ENCODE measurements at places on chromosomes 5 and 9.

DNA sequence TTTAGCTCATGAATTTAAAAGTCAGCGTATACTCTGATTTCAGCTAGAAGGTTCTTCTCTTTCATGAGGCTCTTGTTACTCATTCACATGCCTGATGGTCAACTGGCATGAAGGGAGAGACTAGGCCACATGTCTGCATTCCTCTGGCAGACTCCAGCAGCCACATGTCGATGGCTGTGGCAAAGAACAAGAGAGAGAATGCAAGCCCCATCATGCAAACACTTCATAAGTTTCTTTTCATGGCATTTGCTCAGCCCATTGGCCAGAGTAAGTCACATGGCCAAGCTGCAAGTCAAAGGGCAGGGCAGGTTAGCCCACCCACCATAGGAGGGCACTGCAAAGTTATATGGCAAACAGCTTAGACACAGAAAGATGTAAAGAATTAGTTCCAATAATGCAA, 5.4 kb downstream of the KCNV2 start:
- DNase-seq = no peak

- no peak for DNase-seq
Observed at GRCh38 chr5:134547066-134547465, 21.6 kb downstream of the JADE2 start.

GRCh38 chr9:87770616-87771315, 44.8 kb downstream of the CTSL start:
- no peak for DNase-seq

- DNase-seq = no peak
Observed at GRCh38 chr9:117763314-117763713, 59.1 kb downstream of the TLR4 start.

DNA sequence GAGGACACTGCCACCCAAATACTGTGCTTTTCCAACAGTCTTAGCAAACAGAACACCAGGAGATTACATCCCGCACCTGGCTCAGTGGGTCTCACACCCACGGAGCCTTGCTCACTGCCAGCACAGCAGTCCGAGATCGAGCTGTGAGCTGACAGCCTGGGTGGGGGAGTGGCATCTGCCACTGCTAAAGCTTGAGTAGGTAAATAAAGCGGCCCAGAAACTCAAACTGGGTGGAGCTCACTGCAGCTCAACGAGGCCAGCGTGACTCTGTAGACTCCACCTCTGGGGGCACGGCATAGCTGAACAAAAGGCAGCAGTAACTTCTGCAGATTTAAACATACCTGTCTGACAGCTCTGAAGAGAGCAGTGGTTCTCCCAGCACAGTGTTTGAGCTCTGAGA, 28.8 kb downstream of the EPB41L4A start:
- no peak for DNase-seq

GRCh38 chr9:132797861-132798659, 80.0 kb downstream of the AK8 start:
- no peak for DNase-seq

DNA sequence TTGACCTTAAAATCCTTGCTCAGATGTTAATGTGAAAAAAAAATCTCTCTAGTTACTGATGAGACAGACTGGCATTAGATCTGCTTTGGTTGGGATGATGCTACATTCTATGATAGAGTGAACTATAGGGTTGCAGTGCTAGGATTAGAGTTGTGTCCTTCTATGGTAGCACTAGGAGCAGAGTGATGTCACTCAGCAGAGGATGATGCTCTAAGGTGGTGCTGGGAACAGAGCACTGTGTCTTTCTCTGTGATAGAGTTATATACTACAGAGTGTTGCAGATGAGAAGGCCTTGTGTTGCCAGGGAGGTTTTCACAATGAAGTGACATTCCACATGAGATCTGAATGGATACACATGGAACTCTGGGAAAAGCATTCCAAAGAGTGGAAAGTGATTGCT, 462.3 kb downstream of the CDH12 start:
- no peak for DNase-seq

- DNase-seq = no peak
Observed at GRCh38 chr5:91727463-91727862, 344.3 kb upstream of the ARRDC3 start.

- DNase-seq = peak; percentile 72
Observed at GRCh38 chr9:131485728-131486422, 16.8 kb upstream of the POMT1 start.

DNA sequence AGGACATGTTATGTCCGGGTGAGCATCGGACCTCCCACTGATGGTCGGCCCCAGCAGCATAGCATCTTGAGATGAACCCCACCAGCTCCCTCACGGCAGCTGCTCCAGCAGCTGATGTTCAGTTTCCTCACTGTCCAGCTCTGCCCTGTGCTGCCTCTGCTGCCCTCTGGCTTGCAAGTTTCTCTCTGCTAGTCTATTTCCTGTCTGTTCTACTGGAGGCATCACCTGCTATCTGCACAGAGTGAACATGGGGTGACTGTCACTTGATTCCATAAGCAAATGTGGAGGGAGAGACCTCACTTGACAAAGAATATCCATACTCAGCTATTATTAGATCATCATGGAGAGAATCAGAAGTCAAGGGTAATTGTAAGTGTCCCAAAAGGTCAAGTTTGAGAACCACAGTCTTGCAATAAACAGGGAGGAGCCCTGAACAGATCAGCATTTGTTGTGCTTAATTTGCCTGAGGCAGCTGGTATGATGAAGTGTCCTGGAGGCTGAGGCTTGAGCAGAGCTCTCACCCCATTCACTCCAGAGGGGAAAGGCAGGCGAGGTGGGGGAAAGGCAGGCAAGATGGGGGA, 702.8 kb downstream of the SEMA5A start:
- no peak for DNase-seq

GRCh38 chr5:128349044-128349858, 188.8 kb downstream of the FBN2 start:
- DNase-seq = no peak

- DNase-seq = no peak
Observed at GRCh38 chr5:174925586-174925985, 201.2 kb downstream of the MSX2 start.

- no peak for DNase-seq
Observed at GRCh38 chr5:36244076-36244475, 2.4 kb upstream of the NADK2 start.

GRCh38 chr5:115392611-115393010, 96.2 kb upstream of the CCDC112 start:
- no peak for DNase-seq

- DNase-seq = no peak
Observed at GRCh38 chr5:176891331-176891958, 7.7 kb downstream of the HK3 start.

GRCh38 chr5:135215617-135216470, 181.8 kb upstream of the PITX1 start:
- DNase-seq = peak; percentile 59

DNA sequence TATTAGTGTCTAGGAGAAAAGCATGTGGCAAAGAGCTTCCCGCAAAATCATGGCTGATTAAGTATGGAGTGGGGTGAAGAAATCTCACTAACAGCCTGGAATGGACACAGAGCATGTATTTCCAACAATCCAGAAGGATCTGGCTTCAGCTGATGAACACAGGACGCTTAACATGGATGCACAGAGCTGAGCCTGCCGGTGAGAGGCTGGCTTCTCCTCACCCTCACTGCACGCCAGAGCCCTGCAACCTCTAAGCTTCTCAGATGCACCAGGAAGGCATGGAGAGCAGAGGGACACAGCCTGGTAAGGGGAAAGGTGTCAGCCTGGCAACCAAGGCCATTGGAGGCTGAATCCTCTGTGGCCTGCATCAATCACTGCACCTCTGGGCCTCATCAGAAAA, 298.5 kb downstream of the TRIM32 start:
- no peak for DNase-seq

DNA sequence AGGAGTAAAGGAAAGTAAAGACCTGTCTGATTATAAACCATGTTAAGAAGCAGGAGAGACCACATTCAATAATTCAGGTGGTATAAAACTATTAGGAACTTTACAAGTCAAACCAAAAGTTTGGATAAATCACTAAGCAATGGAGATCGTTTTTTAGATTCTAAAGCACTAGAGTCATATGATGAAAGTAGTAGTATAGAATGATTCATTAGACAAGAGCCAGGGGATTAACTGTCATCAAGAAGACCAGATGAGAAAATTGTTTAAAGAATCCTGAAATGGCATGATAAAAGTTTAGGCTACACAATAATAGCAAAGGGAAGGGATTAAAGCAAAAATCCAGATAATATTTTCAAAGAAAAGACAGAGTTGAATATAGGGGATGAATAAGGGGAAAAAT, 12.9 kb upstream of the CARNMT1 start:
- no peak for DNase-seq

- peak; percentile 87 for DNase-seq
Observed at GRCh38 chr9:136763649-136764035, 676 bp downstream of the LCN15 start.

DNA sequence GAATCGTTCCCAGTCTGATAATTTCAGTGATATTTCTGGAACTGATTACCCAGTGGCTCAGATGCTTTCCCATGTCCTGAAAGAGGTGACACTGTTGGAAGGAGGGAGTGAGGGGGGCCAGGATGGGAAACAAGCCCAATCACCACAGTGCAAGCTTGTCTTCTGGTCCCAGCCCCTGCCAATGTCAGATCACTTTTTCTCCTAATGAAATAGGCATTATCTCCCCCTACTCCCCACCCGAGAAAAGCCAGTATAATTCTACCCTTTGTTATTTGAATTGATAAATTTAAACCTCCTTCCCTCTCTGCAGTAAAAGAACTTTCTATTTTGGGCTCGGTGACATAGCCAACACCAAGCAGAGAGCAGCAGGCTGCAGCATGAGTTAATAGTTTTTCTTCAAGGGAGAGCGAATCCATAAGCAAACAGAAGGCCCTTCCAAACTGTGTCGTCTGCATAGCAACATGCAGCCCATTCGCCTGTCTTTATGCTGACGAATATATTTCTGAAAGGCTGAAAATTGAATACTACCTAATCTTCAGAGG, 14.6 kb upstream of the PPP2CA start:
- no peak for DNase-seq

GRCh38 chr9:6780690-6781089, 22.9 kb downstream of the KDM4C start:
- DNase-seq = no peak

DNA sequence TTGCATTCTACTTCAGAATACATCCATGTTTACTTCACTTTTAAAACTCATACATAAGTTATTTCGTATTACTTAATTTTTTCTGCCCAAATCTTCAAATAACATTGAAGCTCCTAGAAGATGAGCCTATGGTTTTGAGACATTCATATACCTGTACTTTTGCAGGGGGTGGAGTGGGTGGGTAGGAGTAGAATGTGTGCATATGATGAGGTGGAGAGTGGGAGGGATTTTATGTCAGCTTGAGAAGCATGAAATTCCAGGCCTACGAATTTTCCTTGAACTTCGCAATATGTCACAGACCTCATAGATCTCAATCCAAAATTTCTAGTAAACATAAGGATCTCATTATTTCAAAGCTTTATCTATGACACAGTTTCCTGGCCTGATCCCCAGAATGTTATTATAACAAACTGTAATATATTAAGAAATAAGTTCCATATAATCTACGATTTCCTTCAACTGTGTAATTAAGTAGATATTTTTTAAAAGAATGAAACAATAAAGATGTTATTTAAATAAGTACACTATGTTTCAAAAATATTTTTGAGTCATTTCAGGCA, 19.7 kb upstream of the MOB3B start:
- no peak for DNase-seq

DNA sequence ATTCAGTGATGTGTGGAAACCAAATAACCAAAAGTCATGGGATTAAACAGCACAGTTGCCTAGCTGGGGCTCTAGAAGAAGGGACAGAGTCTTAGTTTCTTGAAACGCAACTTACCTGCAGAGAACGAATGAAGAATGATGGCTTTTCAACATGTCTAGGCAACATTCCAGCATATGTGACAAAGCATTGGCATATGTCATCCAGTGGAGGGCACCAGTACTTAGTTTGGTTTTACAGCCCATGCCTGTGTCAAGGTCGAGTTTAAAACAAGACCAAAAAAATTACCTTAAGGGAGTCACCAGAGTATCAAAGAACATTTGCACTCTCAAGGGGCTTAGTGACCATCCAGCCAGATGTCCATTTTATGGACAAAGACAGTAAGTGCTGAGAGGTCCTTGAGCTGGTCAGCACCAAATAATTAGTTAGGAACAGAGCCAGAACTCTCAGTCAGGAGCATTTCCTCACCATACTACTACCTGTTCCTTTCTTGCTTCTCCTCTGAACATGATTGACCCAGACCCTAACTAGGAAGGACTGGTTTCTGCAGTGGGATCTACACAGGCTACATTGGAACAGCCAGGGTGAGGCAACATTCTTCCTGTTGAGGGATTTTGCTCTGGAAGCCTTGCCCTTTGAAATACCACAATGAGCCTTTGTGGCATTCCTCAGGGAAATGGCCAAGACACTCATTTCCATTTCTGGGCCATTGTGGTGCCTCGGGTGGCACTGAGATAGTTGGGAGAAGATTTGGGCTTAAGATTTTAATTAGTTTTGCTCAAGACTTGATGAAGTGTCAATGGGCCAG, 75.4 kb upstream of the ANKH start:
- no peak for DNase-seq

GRCh38 chr5:87103616-87104287, 163.9 kb upstream of the RASA1 start:
- no peak for DNase-seq

DNA sequence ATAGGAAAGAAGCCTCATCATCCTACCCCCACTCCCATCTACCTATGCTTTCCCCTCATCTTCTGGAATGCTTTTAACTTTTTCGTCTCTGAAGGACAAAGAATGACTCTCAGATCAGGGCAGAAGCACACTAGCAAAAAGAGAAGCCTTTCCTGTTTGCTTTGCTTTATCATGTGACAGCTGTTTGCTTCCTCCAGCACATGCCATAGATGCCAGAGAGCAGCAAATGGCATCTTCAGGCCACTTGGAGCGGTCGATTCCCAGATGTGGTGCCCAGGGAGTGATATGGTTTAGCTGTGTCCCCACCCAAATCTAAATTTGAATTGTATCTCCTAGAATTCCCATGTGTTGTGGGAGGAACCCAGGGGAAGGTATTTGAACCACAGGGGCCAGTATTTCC, 294.8 kb downstream of the GADD45G start:
- DNase-seq = no peak

GRCh38 chr9:121607434-121608167, 43.8 kb upstream of the DAB2IP start:
- no peak for DNase-seq
